ENCODE measurements at places on chromosomes 7 and 10.
A peak's percentile ranks its signal among the peaks of the same experiment; 100 is the strongest.

GRCh38 chr7:43584195-43584586 is 1.3 kb downstream of the STK17A start:
- DNase-seq: no peak

- DNase-seq: no peak
Measured at GRCh38 chr7:45037876-45038275, 37.9 kb downstream of the CCM2 start.

GRCh38 chr10:11364241-11364640 is 247.2 kb downstream of the USP6NL start:
- DNase-seq: peak; percentile 45

DNA sequence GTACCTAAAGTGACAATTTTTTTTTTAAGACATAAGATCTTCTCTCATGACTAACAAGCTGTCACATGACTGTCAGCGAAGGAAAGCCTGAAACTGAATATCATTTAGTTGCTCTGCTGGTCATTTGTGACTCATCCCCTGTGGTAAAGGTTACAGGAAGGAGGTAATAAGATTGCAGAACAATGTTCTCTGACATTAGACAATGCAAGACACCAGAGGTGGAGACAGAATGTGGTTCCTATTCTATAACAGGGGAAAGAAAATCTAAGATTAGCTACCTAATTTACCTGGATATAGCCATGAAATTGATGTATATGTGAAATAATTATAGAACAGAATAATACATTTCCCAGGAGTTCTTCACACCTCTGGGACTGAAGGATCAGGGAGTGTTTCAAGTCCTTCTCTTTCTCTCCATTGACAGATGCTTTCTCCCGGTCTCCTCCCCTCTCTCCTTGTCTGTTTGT is 47.7 kb downstream of the LRGUK start:
- no peak for DNase-seq

- DNase-seq: no peak
Measured at GRCh38 chr7:129295015-129295423, 70.2 kb downstream of the AHCYL2 start.

GRCh38 chr10:71029411-71029892 is 141.1 kb upstream of the PCBD1 start:
- no peak for DNase-seq

GRCh38 chr10:72039377-72039776 is 49.0 kb downstream of the SPOCK2 start:
- no peak for DNase-seq

DNA sequence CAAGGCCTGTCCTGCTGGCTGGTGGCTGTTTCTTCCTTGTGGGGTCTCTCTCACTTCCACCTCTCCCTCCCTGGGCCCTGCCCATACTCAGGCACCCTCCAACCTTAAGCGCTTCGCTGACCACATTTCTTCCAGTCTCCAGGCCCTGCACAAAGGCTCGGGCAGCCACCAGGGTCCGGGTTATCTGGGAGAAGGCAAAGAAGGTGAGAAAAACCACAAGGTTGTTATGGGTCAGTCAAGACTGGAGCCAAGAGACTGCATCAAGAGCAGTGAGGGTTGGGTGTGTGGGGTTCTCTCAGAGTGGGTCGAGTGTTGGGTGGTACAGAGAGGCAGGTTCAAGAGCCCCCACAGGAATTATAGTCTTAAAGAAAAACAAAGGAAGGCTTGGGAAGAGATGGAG is 2.6 kb downstream of the GPC2 start:
- DNase-seq: no peak

DNA sequence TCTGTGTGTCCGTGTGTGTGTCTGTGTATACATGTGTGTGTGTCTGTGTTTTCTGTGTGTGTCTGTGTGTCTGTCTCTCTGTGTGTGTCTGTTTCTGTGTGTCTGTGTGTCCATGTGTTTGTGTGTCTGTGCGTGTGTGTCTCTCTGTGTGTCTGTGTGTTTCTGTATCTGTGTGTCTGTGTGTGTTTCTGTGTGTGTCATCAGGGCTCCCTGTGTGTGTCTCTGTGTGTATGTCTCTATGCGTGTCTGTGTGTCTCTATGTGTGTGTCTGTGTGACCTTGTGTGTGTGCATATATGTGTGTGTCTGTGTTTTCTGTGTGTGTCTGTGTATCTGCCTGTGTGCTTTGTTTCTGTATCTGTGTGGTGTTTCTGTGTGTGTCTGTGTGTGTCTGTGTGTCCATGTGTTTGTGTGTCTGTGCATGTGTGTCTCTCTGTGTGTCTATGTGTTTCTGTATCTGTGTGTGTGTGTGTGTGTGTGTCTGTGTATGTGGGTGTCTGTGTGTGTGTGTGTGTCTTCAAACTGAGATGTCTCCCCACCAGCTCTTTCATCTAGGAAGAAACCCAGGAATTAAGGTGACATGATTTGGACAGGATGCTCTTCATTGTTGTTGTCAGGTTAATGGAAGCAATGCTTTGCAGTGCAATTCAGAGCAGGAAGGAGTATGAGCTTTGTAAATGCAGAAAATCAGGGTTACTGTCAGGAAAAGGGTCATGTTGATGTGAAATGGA is 20.7 kb upstream of the PPIF start:
- DNase-seq: no peak

DNA sequence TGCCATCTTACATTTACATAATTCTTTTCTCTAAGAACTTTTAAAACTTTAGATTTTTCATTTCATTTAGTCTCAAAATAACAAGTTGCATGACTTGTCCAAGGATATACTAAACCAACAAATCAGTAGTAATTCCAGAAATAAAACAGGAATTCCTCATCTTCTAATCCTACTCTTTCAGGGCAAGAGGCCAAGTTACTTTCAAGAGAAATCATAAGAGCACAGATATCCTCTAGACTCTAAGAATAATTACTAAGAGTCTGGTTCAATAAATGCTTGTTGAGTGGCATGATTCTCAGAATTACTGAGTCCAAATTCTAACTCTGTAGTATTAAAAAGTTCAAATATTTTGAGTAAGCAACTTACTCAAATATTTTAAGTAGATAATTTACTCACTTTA is 12.9 kb downstream of the PDZD8 start:
- no peak for DNase-seq

GRCh38 chr10:132422903-132423825 is 26.2 kb downstream of the PWWP2B start:
- DNase-seq: no peak

DNA sequence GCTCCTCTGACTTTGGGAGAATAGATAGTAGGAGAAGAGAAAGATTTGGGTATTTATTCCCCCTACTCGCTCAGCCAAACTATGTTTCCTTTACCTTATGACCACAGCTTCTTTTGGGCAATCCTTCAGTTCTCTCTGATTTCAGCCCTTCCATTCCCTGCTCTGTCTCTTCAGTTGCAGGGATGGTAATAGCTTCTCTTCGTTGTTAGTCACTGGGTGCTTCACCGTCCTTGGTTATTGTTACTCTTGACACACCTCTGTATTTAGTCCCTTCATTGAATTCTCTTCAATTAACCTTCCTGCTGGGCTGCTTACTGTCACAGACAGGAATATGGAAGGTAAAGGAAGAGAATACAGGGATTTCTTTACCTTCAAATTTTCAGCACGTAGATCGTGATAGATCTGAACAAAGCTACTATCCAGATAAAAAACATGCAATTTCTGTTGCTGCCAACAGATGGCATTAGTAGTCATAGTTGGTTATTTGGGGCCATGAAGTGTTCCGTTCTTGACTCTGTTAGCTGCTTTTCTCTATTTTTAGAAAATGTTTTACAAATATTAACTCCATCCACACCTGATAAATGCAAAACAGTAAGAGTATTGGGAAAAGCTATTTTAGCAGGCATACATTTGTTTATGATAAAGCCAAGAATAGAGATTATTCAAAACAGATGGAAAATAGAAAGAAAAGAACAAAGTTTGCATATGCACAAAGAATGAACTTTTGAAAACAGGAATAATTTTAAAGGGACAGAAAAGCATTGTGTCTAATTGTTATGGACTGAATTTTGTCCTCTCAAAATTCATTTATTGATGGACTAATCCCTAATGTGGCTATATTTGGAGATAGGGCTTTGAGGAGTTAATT is 14.0 kb upstream of the PTTG1IP2 start:
- DNase-seq: peak; percentile 61

DNA sequence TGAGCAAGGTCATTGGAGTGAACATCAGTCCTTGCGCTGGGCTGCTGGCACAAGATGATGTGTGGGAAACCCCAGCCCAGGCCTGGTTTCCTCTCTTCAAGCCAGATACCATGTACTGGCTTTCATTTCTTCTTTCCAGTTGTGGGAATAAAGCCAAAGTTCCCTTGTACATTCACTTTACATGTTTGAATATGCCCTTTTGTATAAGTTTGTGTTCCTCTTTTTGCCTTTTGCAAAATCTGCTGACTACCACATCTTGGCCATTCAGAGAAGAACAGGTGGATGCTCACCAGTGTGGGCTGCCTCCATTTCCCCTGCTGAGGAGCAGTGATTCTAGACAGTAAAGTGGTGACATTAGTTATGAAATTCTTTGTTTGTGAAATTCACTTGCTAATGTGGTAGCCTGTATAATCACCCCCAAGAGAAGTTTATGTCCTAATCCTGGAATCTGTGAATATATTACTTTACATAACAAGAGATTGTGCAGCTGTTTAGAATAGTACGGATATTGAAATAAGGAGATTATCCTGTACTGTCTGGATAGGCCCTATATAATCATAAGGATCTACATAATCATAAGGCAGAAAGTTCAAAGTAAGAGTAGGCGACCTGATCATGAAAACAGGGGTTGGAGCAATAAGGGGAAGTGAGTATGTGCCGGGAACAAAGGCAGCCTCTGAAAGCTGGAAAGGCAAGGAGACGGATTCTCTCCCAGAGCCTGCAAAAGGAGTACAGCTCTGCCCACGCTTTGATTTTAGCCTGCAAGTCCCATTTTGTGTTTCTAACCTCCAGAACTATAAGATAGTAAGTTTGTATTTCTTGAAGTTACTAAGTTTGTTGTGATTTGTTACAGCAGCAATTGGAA is 18.8 kb upstream of the AOAH start:
- DNase-seq: no peak

DNA sequence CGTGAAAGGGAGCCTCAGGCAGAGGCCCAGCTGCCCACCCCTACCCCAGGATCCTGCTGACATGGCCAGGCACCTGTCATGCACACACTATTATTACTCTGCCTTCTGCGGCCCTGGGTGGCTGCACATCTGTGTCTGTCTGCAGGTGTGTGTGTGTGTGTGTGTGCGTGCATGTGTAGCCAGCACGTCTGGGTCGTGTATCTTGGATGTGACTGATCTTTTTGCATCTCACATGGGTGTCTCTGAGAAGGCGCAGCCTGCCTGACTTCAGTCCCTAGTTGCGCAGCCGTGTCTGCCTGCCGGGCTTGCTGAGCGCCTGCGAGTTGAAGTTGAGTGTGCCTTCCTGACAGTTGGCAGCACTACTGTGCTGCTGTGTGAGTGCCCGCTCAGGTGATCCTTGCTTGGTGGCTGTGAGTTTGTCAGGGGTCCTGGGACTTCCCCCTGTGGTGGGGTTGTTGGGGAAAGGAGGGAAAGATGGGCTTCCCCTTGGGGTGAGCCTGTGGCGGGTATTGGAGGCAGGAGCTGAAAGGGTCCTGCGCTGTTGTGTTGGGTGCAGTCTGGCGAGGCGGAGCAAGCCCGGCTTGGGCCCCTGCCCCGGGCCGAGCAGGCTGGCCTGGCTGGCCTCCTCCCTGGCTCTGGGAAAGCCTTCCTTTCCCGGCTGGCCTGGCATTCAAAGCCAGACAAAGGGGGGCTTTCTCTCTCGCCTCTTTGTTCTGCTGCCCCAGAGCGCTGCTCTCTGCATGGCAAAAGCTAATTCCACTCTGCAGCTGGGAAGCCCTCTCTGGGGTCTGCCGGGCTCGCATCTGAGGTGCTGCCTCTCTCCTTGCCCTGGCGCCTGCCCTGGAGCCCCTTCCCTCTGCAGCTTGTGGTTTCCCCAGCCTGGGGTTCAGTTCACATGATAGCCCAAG is 4.9 kb downstream of the TRIM8 start:
- DNase-seq: peak; percentile 58

GRCh38 chr7:30142710-30143109 is 7.9 kb downstream of the MTURN start:
- no peak for DNase-seq

DNA sequence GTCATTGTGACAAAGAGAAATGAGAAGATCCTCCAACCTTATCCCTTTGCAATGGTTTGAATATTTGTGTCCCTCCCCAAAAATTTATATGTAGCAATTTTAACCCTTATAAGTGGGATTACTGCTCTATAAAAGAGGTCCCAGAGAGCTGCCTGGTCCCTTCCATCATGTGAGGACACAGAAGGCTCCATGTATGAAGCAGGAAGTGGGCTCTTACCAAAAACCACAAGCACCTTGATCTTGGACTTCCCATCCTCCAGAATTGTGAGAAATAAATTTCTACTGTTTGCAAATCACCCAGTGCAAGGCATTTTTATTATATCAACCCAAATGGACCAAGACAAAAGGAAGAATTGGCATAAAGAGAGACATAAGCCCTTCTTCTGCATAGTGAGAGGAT is 95.7 kb downstream of the KCNMA1 start:
- no peak for DNase-seq

- no peak for DNase-seq
Measured at GRCh38 chr10:112724404-112724991, 225.5 kb upstream of the TCF7L2 start.

DNA sequence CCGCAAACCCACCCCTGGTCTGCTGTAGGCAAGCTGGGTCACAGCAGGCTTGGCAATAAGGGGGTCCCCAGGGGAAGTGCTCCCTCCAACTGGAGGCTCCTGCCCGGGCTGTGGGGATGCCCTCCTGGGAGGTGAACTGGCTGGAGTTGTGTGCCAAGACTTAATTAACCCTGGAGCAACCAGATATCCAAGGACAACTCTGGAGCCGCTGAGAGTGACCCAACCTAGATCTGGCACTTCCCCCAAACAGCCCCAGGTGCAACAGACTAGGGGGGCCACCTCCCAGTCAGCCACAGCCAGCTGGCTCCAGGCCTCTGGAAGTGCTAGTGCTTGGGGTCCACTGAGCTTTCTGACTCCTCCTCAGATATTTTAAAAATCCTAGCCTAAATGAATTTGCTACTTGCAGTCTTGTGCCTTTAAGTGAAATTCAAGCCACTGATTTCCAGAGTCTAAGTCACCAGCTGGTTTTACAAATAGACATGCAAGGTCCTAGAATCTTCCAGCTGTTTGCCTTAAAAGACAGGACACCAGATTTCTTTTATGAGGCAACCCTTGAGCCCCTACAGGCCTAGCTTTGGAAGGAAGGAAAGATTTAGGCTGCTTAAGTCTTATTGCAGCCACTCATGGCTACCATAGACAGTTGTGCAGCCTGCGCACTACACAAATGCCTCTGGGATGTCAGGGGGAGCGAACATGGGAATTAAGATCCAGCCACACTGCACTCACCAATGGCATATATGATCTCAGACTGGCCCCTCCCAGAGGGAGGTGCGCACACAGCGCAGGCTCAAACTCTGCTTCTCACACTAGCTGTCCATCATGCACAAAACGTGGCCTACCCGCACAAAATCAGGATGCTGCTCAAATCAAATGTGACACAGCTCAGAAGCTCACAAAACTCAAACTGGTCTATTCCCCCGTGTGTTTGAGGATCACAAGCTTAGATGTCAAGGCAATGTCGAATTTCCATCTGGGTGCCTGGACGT is 42.6 kb upstream of the MYL10 start:
- peak; percentile 76 for DNase-seq

- no peak for DNase-seq
Measured at GRCh38 chr7:41459623-41460261, 243.1 kb downstream of the INHBA start.

All from SK-N-SH (cell line).